ENCODE measurements at places on chromosomes 2 and 18. TPM values are rescaled to one million over a fixed set of nuclear protein-coding genes. Genes with fewer than 3 reads are reported as not detected.

The LOXHD1 gene
- not detected for total RNA-seq

The SRD5A2 gene
- total RNA-seq: not detected

The CABYR gene
- total RNA-seq: not detected

The GKN1 gene
- total RNA-seq: not detected

GRCh38 chr18:31241900-31242409 lies 76.0 kb upstream of the DSG1 start:
- no peak for DNase-seq

- peak; percentile 14 for DNase-seq
Observed at GRCh38 chr2:44360749-44361329, 455 bp downstream of the PREPL start.

DNA sequence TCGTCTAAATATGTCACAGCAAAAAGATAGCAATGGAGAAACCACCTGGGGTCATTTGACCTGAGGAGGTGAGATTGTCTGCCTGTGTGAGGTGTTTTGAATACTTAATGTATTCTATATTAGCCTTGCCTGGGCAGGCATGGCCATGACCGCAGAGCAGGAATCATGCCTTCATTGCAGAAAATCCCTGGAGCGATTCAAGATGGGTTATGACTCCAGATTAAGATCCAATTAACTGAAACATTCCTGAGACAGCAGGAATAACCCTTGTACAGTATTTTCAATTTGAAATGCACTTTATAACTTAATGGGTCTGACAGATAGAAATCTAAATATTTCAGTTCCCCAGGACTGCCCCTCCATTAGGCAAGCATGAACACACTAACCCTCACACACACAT lies 227.3 kb upstream of the RAB6C start:
- DNase-seq: no peak

- no peak for DNase-seq
Observed at GRCh38 chr2:148914463-148914862, 39.4 kb downstream of the KIF5C start.

- DNase-seq: no peak
Observed at GRCh38 chr18:62330650-62331049, 5.5 kb downstream of the TNFRSF11A start.

- no peak for DNase-seq
Observed at GRCh38 chr2:164786787-164787186, 54.8 kb downstream of the COBLL1 start.

- DNase-seq: no peak
Observed at GRCh38 chr2:150863691-150864090, 376.2 kb upstream of the RND3 start.

GRCh38 chr2:189022053-189022481 lies 47.9 kb downstream of the COL3A1 start:
- no peak for DNase-seq

The OXER1 gene
- total RNA-seq: not detected

GRCh38 chr2:106339132-106339531 lies 129.1 kb downstream of the RGPD3 start:
- no peak for DNase-seq

DNA sequence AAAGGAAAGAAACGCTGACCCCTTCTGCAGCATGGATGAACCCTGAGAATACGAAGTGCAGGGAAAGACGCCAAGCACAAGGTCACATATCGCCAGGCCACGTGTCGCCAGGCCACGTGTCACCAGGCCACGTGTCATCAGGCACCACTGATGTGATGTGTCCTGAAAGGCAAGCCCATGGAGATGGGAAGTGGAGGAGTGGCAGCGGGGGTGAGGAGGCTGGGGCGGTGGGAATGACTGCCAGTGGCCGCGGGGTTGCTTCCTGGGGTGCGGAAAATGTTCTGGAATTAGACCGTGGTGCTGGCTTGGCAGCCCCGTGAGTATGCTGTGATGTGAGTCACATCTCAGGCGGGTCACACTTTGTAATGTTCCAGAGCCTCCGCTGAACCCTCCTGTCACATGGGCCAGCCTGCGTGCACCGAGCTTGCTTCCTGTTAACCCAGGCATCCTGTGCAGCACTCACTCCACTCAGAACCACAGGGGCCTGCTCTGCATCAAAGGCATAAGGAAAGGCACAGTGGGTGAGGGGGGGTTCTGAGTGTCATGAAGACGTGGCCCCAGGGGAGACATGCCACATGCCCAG lies 39.0 kb downstream of the SLC66A2 start:
- DNase-seq: no peak

DNA sequence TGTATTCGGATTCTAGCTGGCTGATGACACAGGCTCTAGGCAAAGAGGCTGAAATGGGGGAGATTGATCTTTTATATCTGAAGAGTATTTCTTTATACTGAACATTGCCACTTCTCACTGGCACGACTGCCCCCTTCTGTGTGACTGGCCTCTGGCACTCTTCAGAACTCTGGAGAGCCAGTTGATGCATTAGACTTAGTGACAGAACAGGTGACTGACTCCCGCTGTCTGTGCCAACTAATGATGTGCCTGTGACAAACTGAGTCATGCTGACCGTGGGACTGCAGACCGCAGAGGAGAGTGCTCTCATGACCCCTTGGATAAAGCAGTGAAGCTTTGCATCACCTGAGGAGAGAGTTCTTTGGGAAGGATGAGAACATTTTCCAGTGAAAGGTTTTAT lies 14.4 kb downstream of the MGAT5 start:
- no peak for DNase-seq

GRCh38 chr2:241810307-241811200 lies 1.6 kb downstream of the NEU4 start:
- DNase-seq: no peak

- no peak for DNase-seq
Observed at GRCh38 chr2:97745474-97746174, 32.2 kb downstream of the ZAP70 start.

The ABCG5 gene
- total RNA-seq: not detected

DNA sequence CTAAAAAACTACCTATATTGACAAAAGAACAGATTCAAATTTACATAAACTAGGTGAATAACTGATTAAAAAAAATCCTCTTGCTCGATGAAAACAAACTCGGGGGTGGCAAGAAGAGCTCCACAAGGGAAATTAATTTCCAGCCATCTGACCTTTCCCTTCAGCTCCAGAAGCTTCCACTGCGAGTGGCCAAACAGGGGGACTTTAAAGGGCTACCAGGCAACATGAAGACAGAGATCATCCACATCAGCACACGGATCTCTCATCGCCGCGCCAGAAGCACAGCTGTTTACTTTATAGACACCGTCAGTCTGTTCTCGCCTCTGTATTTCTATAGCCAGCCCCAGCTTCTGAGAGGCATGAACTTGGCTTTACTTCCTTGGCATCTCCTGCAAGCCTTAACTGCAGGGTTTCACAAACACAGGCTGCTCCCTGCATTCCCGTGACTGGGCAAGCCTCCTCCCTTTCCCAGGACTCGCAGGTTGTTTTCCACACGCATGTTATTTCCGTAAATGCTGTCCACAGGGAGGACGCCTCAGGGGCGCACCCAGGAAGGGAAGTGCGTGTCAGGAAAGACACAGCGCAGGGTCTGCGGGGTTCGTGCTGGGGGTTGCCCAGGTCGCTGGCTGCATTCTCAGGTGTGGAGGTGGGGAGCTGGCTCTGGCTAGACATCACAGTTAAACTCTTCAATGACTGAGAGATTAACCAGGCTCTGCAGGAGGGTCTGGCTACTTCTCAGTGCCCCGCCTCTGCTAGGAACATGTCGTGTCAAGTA lies 85.0 kb downstream of the USP40 start:
- DNase-seq: no peak

- no peak for DNase-seq
Observed at GRCh38 chr2:231093933-231094332, 30.9 kb downstream of the HTR2B start.

The CCNT2 gene
- 24.2 TPM for total RNA-seq

GRCh38 chr18:59631583-59632181 lies 65.5 kb downstream of the CCBE1 start:
- no peak for DNase-seq

DNA sequence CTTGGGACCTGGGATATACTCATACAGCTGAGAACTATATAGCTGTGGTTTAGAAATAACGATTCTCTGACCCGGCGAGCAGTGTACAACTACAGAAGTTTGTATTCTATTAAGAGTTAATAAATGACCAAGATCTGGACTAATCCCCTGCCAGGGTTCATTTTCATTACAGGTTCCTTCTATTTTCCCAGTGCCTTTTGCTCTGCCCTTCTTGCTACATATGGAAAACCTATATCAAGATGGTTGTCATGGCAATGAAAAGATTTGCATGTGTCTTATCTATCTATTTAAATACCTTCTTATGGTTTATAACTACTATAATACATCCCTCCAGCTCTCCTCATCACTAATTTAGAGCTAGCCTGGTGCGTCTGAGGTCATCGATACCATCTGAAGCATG lies 965.2 kb downstream of the BCL11A start:
- DNase-seq: no peak

- no peak for DNase-seq
Observed at GRCh38 chr18:857986-858385, 45.9 kb upstream of the YES1 start.

DNA sequence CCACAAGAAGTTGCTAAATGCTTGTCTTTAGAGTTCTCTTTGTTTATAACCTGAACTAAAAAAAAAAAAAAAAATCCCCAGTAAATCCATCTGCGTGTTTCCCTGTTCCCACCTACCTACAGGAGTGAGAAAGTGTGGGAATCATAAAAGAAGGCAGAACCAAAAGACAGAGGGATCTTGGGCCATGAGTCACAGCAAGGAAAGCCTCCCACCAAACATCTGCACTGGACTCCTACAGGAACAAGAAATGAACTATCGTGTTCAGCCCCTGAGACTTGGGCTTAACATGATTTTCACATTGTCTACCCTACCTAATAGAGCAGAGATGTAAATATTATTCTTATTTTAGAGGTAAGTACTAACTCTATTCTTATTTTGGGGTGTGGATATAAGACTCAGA lies 1761.2 kb upstream of the CELF4 start:
- DNase-seq: no peak

The SMAD2 gene
- total RNA-seq: 147 TPM

DNA sequence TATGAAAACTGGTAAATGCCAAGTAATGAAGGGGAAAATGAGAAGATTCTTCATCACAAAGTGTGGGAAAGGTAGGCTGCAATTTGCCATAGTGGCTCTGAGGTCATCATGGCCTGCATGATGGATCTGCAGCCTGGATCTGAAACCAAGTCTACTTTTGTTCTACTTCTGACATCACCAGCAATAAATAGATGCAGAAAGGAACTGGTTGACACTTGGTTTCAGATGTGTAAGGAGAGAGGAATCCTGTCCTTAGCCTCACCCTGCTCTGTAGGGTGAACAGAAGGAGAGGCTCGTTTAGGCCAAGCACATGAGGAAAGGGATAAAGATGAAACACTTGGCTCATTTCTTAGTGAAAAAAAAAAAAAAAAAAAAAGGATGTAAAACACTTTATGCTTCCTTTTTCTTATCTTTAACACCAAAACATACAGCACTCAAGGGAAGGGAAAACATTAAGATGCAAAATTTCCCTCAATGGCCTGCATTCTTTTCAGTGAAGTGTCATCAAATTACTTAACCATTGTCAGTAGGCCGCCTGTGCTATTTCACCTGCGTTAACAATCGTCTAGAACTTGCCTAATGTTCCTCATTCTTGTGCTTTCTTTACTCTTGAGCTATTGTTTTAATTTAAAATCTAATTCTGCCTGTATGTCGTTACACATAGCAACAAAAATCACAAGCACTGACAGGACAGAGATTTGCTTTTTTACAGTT lies 3.9 kb downstream of the NEB start:
- DNase-seq: no peak

The LYG2 gene
- not detected for total RNA-seq

All from activated T-cell treated with anti-CD3 and anti-CD28 coated beads, Interleukin-2, amount 50 U/mL, for 4 hours (primary cell).